ENCODE measurements at places on chromosomes 5 and 9. TPM values are rescaled to one million over a fixed set of nuclear protein-coding genes. Genes with fewer than 3 reads are reported as not detected.

GALNT10 gene
- total RNA-seq = 65.6 TPM

WNT8A gene
- not detected for total RNA-seq

THBS4 gene
- total RNA-seq = 1.1 TPM

NXNL2 gene
- total RNA-seq = 1.4 TPM

ARL14EPL gene
- not detected for total RNA-seq

SLC36A2 gene
- not detected for total RNA-seq

- H3K4me3 ChIP-seq = no peak overlapping the region
- peaks cover 15% of the 10 kb centered on the region for H3K4me1 ChIP-seq
- no peak overlapping the region for H3K27ac ChIP-seq
- DNase-seq = no peak
- H3K36me3 ChIP-seq = no peaks in the 10 kb centered on the region
- peaks cover 24% of the 10 kb centered on the region for H3K27me3 ChIP-seq
These were observed 5.1 kb downstream of the GLDC start for GRCh38 chr9:6640268-6641051.

GRCh38 chr5:173342813-173343755 is 14.9 kb upstream of the STC2 start:
- H3K4me1 ChIP-seq = no peaks in the 10 kb centered on the region
- H3K27me3 ChIP-seq = no peaks in the 10 kb centered on the region
- H3K27ac ChIP-seq = no peak overlapping the region
- no peak for DNase-seq

GRCh38 chr9:130208600-130209347 is 36.6 kb downstream of the NCS1 start:
- no peak overlapping the region for H3K27ac ChIP-seq
- no peaks in the 10 kb centered on the region for H3K36me3 ChIP-seq
- no peaks in the 10 kb centered on the region for H3K4me1 ChIP-seq
- H3K27me3 ChIP-seq = no peaks in the 10 kb centered on the region
- DNase-seq = no peak

- H3K36me3 ChIP-seq = no peaks in the 10 kb centered on the region
- H3K27ac ChIP-seq = no peak overlapping the region
- no peaks in the 10 kb centered on the region for H3K27me3 ChIP-seq
- H3K4me1 ChIP-seq = no peaks in the 10 kb centered on the region
- DNase-seq = no peak
These were observed 51.3 kb upstream of the PITX1 start for GRCh38 chr5:135085133-135085935.

GRCh38 chr9:119273984-119274665 is 95.1 kb downstream of the BRINP1 start:
- no peak overlapping the region for H3K27ac ChIP-seq
- no peaks in the 10 kb centered on the region for H3K36me3 ChIP-seq
- H3K27me3 ChIP-seq = no peaks in the 10 kb centered on the region
- H3K4me1 ChIP-seq = no peaks in the 10 kb centered on the region
- no peak for DNase-seq
- H3K4me3 ChIP-seq = no peak overlapping the region

DNA sequence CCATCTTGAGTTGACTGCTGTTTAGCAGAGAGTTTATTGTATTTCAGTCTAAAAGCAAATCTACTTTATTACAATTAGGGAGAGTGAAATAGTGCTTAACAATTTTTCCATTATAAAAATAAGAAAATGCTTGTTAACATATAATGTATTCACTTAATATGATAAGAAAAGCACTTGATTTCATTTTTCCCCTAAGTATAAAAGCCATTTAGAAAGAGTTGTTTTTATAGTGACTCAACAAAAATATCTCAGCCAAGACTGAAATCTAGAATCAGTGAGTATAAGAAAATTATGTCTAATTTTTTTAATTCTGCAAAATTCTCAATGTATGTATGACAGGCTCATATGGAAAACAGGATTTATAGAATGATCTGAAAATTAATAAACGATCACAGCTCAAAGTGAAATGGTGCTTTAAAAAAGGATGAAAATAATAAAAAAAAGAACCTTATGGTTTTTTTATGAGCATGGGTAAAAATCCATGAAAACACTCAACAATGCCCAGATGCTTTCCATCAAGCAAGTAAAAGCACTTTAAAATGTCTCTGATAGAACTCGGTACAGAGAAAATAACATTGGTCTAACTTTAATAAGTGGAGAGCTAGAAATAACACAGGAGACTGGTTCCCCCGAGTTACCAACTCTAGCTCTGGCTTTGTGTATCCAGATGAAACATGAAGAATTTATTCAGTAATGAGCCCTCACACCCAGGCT is 1057.8 kb upstream of the WWC1 start:
- H3K36me3 ChIP-seq = no peaks in the 10 kb centered on the region
- H3K4me1 ChIP-seq = no peaks in the 10 kb centered on the region
- no peaks in the 10 kb centered on the region for H3K27me3 ChIP-seq
- no peak overlapping the region for H3K4me3 ChIP-seq

DNA sequence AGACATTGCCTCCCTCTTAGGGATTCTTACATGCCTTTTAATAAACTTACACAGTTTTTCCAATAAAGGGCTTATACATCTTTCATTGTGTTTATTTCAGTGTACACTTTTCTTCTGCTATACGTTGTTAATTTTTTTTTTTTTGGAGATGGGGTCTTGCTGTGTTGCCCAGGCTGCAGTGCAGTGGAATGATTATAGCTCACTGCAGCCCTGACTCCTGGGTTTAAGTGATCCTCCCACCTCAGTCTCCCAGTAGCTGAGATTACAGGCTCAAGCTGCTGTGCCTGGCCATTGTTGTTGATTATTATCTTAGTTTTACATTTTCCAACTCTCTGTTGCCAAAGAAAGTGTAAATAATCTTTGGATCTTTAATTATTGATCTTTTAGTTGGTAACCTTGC is 89.8 kb downstream of the GTF3C4 start:
- H3K4me3 ChIP-seq = no peak overlapping the region
- H3K27ac ChIP-seq = no peak overlapping the region
- H3K27me3 ChIP-seq = no peaks in the 10 kb centered on the region
- H3K36me3 ChIP-seq = no peaks in the 10 kb centered on the region
- peaks cover 7% of the 10 kb centered on the region for H3K4me1 ChIP-seq
- DNase-seq = no peak

DNA sequence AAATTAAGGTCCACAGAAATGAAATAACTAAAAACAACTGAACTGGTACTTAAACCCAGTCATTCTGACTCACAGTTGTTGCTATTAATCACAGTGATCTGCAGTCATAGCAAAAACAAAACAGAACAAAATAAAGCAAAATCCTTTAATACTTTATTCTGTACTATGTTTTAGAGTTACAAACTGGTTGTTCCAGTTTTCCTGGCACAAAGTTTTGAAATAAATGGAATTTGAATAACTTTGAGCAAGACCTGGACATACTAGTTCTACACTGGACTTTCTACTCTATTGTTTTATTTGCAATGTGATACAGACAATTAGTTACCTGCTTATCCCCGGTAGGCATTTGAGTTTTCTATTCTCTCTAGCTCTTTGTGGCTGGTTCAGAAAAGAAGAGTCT is 147.9 kb downstream of the DMRT2 start:
- H3K4me1 ChIP-seq = no peaks in the 10 kb centered on the region
- DNase-seq = no peak
- H3K27ac ChIP-seq = no peak overlapping the region
- H3K36me3 ChIP-seq = no peaks in the 10 kb centered on the region
- H3K27me3 ChIP-seq = no peaks in the 10 kb centered on the region

DNA sequence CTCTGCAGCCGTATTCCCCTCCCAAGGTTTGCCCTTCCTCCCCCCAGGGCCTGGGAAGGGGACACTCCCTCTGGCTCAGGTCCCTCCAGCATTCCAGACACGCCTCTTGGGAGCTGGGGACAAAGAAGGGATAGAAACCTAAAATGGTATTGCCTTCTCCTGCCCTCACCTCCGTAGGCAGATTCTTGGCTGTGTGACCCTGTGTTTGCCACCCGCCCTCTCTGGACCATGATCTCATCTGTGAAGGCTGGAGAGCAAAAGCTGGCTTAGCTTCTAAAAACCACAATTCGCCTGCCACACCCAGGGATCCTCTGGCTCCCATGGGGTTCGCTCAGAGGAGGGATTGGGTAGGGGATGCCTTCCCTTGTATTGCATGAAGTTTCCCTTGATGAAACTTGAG is 7.7 kb downstream of the AQP3 start:
- H3K4me1 ChIP-seq = peaks cover 31% of the 10 kb centered on the region
- H3K4me3 ChIP-seq = no peak overlapping the region
- peaks cover 14% of the 10 kb centered on the region for H3K36me3 ChIP-seq
- H3K27ac ChIP-seq = peak overlapping the region; percentile 19
- no peaks in the 10 kb centered on the region for H3K27me3 ChIP-seq

- no peak overlapping the region for H3K27ac ChIP-seq
- H3K27me3 ChIP-seq = no peaks in the 10 kb centered on the region
- no peaks in the 10 kb centered on the region for H3K4me1 ChIP-seq
- no peak for DNase-seq
- no peak overlapping the region for H3K4me3 ChIP-seq
- no peaks in the 10 kb centered on the region for H3K36me3 ChIP-seq
These were observed 2.0 kb upstream of the MEIKIN start for GRCh38 chr5:131947445-131947844.

GRCh38 chr5:137622850-137623249 is 113.0 kb downstream of the KLHL3 start:
- no peak for DNase-seq
- H3K36me3 ChIP-seq = peaks cover 6% of the 10 kb centered on the region
- no peaks in the 10 kb centered on the region for H3K27me3 ChIP-seq
- H3K27ac ChIP-seq = no peak overlapping the region

DNA sequence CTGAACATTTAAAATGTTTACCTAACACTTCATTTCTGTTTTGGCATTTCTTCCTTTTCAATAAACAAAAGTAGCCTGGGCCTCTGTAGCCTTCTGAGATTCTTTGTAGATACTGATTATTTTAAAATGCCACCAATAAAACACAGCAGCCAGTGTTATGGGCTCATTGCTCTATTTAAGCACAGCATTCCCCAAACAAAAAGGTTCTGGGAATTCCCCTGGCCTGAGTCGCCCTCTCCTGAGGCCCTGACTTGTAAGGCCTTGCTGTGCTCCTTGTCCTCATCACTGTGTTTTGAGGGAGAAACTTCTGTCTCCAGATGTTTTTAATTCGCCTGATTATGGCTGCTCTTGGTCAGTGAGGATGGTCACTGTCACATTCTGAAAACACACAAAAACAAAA is 33.0 kb upstream of the CTXN3 start:
- H3K4me1 ChIP-seq = no peaks in the 10 kb centered on the region
- no peak for DNase-seq
- H3K27me3 ChIP-seq = no peaks in the 10 kb centered on the region
- H3K36me3 ChIP-seq = no peaks in the 10 kb centered on the region
- H3K4me3 ChIP-seq = no peak overlapping the region
- H3K27ac ChIP-seq = no peak overlapping the region

GRCh38 chr5:128109138-128109537 is 25.6 kb downstream of the SLC12A2 start:
- no peaks in the 10 kb centered on the region for H3K27me3 ChIP-seq
- no peaks in the 10 kb centered on the region for H3K36me3 ChIP-seq
- no peaks in the 10 kb centered on the region for H3K4me1 ChIP-seq
- DNase-seq = no peak
- no peak overlapping the region for H3K4me3 ChIP-seq
- no peak overlapping the region for H3K27ac ChIP-seq

- H3K4me3 ChIP-seq = no peak overlapping the region
- no peaks in the 10 kb centered on the region for H3K4me1 ChIP-seq
- H3K27ac ChIP-seq = no peak overlapping the region
- no peak for DNase-seq
These were observed 55.3 kb downstream of the OR2K2 start for GRCh38 chr9:111274737-111275136.

DNA sequence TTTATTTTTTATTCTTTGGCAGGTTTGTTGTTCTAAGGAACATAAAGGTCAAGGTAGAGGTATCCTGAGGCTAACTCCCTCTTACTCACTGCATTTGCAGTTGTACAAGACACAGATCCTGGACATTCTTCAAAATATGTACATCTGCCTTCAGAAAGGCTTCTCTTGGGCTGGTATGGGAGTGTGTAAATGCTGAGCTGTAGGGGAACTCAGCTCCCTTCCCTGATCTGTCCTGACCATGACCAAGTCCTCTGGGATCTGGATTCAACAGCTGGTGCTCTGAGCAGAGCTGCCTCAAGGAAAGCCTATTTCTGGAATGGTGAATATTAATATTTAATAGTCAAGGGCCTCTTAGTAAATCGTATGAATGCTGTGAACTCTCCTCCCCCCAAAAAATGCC is 117.4 kb downstream of the PRKACG start:
- no peak for DNase-seq
- H3K27me3 ChIP-seq = no peaks in the 10 kb centered on the region
- H3K27ac ChIP-seq = no peak overlapping the region
- no peak overlapping the region for H3K4me3 ChIP-seq

GRCh38 chr9:38371495-38371894 is 21.0 kb upstream of the ALDH1B1 start:
- H3K36me3 ChIP-seq = no peaks in the 10 kb centered on the region
- H3K27me3 ChIP-seq = no peaks in the 10 kb centered on the region
- H3K27ac ChIP-seq = no peak overlapping the region
- H3K4me1 ChIP-seq = no peaks in the 10 kb centered on the region
- no peak overlapping the region for H3K4me3 ChIP-seq

GRCh38 chr5:57720656-57721055 is 238.0 kb upstream of the ACTBL2 start:
- no peak overlapping the region for H3K4me3 ChIP-seq
- no peak overlapping the region for H3K27ac ChIP-seq
- H3K27me3 ChIP-seq = no peaks in the 10 kb centered on the region
- no peaks in the 10 kb centered on the region for H3K36me3 ChIP-seq

DNA sequence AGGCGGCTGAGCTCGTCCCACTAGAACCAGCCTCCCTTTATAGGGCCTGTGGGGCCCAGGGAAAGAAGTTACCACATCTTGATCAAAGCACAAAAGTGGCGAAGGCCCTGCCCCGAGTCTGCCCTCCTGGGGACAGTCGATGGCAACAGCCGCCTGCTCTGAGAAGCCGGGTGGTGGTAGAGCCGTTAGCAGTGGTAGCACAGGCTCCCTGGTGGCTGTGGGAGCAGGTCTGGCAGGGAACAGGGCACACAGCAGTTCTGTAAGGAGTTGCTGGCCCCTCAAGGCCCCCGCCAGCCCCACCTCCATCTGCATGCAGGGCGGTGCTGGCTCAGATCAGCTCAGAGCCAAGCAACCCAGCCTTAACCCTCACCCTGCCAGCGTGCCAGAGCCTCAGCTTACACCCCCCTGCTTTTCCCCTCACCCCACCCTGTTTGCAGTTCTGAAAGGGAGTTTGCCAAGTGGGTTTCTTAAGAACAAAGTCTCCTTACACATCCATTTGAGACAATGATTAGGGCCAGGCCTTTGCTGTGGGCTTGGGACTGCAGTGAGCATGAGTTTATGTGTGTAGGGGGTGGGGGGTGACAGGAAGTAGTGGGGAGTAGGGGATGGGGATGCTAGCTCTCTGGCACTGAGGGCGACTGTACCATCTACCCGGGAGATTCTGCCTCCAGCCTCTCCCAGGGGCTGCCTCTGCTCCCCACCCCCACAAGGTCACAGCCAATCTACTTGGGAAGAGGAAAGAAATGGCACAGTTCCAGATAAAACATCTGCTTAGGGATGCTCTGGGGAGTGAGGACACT is 11.8 kb downstream of the ACSL6 start:
- H3K4me3 ChIP-seq = no peak overlapping the region
- H3K27ac ChIP-seq = no peak overlapping the region
- peaks cover 21% of the 10 kb centered on the region for H3K4me1 ChIP-seq
- no peaks in the 10 kb centered on the region for H3K27me3 ChIP-seq
- no peaks in the 10 kb centered on the region for H3K36me3 ChIP-seq
